ENCODE measurements at places on chromosomes 1 and 21.

GRCh38 chr1:36279789-36280296, 26.3 kb upstream of the SH3D21 start:
- DNase-seq, result no peak

DNA sequence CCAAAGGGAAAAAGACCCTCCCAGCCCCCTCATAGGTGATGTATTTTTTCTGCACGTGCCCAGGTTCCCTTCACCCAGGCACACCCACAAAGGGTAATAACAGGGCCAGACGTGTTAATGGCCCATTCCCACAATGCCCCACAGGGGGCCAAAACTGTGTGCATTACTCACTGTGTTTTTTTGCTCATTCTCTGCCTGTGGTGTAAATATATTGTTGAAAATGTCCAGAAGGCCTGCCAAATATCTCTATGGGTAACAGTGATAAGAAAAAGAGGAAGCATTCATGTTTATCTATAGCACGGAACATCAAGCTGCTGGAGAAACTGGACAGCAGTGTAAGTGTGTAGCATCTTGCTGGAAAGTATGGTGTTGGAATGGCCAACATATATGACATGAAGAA, 21.9 kb downstream of the RHEX start:
- no peak for DNase-seq

GRCh38 chr1:106080608-106081325, 975.7 kb upstream of the PRMT6 start:
- DNase-seq, result no peak

DNA sequence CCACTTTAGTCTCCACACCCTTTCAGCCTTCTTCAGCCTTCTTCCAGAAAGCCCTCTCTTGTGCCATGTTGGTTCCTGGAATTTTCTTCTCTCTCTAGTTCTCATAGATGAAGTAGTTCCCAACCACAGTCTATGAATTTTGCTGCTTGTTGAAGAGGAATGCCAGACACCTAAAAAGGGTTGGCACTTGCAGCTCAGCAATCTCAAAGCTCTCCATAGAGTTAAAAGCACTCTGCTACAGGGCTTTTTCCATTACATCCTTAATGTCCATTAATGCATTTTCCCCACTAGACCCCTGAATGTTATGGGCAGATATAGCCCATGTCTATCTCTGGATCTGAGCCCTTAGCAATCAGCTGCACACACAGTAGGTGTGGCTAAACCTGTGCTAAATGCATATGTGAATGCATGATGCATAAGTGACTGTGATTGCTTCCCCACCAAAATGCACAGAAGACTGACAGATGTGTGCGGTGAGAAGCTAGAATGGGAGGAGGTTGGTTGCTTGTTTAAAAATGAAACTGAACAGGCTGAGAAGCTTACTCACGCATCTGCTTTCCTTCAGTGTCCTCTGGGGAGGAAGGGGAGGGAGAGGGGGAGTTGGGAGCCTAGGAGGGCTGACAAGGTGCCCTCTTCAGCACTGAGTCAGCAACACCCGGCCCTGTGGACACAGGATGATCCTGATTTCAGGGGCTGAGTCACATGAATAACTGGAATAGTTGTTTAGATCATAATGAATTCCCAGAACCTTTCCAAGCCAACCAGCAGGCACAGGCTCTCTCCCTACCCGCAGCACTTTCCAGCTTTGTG, 146.1 kb upstream of the FGGY start:
- DNase-seq, result no peak

DNA sequence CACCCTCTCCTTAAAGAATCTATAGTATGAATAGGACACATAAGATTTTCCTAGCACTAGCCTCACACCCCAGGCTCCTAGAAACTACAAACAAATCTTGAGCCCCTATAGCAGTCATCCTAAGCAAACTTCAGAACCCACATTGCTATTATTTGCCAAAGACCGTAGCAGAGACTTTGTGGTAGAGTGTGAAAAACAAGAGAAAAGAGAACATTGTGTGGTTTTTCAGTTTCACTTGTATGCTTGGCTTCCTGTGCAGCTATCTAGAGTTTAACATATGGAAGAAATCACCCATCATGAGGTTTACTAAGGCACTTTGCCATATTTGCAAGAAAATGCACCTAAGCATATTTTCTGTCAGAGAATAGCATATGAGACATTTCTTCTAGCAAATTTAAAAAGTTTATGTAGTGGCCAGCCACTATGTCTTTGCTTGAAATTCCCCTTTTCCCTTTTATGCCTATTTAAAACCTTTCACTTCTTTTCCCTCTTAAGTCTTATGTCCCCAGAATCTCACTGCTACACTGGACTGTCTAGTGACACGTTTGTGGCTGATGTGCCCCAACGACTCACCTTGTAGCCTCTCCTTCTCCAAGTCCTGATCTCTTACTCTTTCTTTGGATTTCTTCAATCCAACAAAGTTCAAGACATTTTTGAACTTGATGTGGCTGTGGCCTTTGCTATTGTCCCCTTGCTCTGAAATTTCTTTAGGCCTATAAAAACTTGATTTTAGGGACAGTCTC, 25.6 kb downstream of the CCDC190 start:
- no peak for DNase-seq

GRCh38 chr21:45347048-45347711, 57.8 kb upstream of the COL18A1 start:
- DNase-seq, result no peak

DNA sequence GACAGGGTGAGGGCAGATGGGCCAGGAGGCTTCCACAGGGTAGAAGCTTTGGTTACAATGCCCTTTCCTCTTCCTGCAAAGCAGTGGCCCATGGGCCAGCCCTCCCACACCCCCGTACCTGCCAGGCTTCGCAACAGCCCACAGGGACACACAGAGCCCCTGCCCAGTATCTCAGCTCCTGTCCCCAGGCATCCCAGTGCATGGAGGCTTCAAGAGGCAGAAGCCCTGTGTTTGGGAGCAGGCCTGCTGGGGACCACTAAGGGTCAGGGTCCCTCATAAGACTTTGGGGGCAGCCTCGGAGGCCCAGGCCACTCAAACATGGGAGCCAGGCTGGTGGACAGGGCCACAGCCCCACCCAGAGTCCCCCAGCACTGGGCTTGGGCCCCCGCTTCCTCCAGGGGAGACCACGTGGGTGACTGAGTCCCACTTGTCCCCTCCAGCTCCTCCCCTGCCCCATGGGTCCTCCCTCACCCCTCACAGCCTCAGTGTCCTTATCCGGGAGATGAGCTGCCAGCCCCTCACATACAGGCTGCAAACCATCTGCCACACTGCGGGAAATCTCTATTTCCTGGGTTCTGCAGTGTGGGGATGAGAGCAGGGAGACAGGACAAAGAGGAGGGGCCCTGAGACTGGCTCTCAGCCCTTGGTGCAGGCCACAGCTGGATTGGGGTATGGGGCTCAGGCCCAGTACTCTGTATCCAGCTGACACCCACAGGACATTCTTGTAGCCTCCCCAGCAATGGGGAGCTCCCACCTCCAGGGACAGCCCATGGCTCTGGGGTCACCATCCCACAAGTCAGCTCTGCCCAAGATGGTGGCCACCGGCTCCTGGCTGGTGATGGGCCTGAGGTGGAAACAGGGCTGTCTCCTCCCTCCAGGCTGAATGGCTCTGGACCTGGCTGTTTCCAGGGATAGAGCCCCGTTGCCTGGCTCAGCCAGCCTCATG, 50.7 kb downstream of the WNT9A start:
- DNase-seq, result no peak

DNA sequence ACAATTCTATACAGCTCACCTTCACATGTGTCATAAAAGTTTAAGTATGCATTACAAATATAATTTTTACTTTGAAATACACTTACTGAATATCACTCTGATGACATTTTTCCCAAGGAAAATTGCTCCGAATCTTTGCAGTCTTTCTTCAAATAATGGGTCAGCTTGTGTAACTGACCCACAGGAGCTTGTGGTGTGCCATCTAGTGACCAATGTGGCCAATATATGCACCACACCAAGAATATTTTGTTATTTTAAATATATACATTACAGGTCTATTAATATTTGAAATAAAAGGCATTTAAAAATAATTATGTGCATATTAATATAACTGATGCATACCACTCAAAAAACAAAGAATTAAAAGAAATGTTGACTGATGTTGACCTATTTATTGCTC, 271.4 kb downstream of the TBX15 start:
- DNase-seq, result no peak

DNA sequence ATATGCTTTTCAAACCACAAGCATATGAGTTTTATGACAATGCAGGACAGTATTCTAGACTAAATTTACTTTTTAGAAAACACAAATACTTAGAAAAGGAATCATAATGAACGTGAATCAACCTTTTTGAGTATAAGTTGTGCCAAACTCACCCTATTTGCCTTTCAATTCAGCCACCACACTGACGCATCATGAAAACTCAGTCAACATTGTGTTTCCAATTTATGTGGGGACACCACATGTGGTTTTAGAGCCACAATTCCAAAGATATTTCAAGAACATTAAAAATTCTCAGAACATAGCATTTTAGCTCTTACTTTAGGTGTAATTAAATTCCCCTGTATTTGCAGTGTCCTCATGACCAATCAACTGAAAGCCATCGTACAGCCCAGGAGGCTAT, 118.8 kb downstream of the PTBP2 start:
- no peak for DNase-seq

GRCh38 chr21:34305605-34306604, 57.9 kb upstream of the KCNE2 start:
- DNase-seq, result no peak
